HT1080 (cell line): ENCODE measurements at places on chromosomes 13 and 19. TPM values are rescaled to one million over a fixed set of nuclear protein-coding genes. Genes with fewer than 3 reads are reported as not detected.

DNA sequence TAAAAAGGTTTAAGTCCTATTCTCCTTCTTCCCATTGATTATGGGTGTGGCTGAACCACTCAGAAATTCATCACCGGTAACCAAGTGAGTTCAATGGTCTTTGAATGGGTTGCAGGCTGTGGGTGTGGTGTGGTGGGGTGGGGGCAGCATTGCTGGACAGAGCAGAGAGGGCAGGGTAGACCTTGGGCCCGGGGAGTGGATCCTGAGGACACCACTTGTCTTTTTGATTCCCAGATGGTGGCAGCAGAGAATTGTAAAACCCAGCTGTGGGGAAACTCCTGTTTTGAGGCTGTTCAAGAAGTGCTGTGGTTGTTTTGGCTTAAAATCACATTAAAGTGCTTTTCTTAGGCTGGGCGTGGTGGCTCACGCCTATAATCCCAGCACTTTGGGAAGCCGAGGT is 45.8 kb upstream of the RGCC start:
- peak; percentile 38 for DNase-seq

- no peak for DNase-seq
Measured at GRCh38 chr13:114321256-114321655, 7.0 kb downstream of the CHAMP1 start.

GRCh38 chr13:68110178-68110768 is 880.1 kb upstream of the PCDH9 start:
- no peak for DNase-seq

DNA sequence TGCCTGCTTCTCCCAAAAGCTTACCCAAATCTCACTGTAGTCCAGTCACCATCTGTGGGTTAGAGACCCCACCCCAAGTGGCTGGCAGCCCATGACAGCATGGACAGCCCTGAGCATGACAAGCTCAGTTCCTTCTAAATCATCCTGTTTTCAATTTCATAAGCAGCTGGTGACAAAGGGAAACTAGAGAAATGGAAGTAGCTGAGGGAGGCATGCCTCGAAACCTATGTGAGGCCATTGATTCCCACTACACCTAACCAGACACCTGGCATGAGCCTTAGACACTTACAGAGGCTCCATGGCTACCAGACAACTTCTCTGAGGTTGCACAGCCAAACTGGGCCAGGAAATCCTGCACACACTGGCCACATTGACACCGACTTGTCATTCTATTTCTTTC is 56.2 kb downstream of the ABCC4 start:
- no peak for DNase-seq

DNA sequence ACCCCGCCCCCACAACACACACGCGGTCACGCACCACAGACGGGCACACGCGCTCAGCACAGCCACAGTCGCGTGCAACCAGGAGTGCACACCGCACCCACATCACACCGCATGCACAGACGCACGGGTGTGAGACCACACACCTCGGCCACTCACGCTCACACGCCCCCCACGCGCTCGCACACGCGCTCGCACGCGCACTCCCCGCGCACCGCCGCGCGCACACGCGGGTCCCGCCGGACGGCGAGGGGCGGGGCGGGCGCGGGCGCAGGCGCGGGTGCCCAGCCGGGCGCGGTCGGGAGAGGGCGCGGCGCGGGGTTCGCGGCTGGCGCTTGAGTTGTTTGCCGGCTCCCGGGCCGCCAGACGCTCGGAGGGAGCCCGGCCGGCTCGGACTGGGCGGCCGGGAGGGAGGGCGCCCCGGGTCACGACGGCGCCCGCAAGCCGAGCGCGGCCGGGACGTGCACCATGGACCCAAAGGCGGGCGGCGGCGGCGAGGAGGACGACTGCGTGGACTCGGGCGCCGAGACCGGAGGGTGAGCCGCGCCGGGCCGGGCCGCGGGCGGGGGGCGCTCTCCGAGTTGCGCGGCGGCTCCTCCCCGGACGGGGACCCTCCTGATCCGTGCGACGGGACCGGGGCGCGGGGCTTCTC is at the start of gene FAM124A:
Gene FAM124A (plus strand): TSS at position 362 of the 649 bp plus-strand sequence. CDS start 104 bp downstream, at position 466.
- DNase-seq = no peak

DNA sequence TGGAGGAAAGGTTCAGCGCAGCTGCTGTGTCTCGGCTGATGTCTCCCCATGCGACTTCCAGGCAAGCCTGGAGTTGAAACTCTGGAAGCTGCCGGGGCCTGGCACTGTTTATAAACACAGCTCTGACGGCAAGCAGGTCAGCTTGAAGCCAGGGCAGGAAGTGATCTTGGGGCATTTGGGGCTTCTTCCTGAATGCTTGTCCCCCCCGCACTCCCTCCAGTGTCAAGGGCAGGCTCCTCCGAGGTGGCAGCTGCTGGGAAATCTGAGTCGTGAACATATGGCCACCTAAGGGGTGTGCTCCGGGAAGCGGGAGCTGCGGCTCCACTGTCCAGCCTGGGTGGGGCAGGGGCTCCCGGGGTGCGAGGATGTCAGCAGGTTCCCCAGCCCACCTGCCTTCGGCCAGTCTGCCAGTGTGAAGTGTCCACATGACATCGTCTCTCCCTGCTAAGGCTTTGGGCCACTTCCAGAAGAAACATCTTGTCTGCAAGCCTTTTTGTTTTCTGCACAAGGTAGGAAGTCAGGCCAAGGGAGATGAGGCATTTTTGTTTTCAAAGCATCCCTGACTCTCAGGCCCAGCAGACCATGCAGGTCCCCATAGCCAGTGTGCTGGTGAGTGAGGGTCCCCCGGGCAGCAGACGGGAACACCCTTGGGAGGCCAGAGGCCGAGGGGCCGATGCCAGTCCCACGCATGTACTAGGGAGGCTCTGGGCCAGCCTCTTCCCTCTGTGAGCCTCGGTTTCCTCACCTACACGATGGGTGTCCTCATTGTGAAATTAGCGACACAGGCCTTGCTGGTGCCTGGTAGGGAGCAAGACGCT is 2.7 kb downstream of the PIAS4 start:
- DNase-seq = no peak

DNA sequence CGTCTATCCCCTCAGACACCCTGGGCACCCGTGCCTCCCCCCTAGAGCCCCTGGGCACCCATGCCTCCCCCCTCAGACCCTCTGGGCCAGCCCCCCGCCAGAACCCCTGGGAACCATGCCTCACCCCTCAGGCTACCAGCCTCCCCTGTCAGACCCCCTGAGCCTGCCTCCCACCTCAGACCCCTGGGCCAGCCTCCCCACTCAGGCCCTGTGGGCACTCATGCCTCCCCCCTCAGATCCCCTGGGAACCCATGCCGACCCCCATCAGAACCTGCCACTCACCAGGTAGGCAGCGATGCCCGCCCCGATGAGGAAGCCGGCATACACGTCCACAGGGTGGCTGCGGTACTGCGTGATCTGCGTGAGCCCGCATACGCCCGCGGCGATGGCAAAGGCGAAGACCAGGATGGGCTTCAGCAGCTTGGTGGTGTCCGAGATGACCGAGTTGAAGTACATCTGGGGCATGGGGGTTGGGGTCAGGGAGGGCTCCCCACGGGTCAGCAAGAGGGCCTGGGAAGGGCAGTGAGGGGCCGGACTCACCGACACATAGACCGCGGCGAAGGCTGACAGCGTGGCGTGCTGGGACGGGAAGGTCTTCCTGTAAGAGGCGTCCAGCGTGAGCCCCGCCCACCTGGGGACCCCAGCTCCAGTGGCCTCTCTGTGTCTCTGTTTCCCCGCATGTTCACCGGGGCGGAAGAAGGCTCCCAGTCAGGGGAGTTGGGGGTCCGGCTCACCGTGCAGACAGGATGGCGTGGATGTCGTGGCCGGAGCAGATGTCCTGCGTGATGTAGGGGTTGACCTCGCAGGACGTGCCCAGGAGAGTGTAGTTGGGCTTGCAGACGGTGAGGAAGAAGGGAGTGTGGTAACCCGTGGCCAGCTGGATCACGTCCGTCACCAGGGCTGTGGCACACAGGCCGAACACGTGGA is 7.3 kb downstream of the PLPPR3 start:
- no peak for DNase-seq

DNA sequence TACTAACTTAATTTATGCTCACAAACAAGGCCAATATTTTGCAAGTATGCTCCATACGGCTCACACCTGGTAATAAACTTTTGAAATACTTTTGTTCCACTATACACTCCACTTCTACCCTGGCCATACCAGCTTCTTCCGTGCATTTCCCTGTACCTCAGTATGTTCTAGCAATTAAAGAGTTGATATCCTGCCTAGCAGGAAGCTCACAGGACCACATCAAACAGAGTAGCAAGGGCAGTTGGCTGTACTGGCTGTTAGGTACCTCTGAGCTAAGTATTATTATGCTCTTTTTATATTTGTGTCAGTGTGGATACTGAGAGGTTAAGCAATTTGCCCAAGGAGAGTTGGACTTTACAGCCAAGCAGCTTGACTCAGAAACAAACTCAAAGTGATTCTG is 257.7 kb downstream of the SLITRK6 start:
- DNase-seq = no peak

- no peak for DNase-seq
Measured at GRCh38 chr13:72760189-72760588, 21.5 kb downstream of the DIS3 start.

DNA sequence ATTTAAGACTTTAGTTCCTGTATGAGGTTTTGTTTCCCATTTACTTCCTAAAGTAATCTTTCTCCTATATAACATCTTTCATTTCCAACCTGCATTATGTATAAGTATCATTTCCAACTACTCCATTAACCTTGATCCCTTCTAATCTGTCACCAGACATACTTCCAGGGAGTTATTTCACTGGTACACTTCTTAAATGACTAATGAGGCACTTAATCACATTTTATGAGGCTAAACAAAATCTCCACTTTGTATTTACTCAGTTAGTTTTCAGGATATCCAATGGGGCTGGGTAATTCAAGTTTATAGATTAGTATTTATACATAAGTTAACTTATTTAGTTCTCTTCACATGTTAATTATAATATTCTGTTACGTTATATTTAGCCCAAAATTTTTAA is 634.7 kb downstream of the PCDH17 start:
- no peak for DNase-seq

DNA sequence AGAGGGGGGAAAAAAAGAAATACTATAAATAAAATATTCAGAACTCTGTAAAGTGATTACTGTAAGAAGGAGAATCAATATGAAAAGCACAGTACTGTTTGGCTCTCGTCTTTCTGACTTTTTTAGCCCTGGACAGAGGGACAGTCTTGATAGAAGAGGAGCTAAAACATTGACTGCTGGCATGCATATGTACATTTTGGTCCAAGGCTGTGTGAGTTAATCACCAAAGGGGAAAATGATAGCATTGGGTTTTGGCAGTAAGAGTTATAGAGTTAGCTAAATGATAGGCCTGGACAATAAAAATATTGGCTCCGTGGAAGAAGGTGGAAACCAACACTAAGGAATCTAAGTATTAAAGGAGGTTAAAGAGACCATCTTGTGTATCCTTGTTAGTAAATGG is 50.3 kb downstream of the RAP2A start:
- no peak for DNase-seq

GRCh38 chr19:8473648-8474476 is 28.6 kb downstream of the PRAM1 start:
- DNase-seq = no peak

GRCh38 chr19:16446724-16447368 is 24.9 kb downstream of the EPS15L1 start:
- peak; percentile 54 for DNase-seq

DNA sequence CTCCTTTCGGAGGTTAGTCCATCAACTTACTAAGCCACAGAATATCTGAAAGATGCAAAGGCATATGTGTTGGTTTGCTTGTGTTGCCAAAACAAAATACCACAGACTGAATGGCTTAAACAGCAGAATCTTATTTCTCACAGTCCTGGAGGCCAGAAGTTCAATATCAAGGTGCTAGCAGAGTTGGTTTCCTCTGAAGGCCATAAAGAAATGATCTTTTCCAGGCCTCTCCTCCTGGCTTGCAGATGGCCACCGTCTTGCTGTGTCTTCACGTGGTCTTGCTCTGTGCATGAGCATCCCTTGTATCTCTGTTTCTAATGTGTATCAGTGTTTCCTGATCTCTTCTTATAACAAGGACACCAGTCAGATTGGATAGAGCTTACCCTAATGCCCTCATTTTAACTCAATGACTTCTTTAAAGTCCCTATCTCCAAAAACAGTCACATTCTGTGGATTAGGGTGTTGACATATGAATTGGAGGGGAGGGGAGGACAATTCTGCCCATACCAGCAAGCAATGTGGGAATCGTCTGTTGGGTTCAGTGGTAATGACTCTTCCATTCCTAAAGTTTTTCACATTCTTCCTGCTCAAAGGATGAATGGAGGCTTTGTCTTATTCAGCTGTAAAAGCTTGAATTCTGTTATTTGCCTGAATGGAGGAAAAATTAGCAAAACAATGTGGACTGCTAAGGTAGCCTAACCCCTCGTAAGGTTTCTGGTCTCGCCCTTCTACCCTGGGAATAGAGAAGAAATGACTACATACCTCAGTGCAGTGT is 715.7 kb downstream of the DIAPH3 start:
- peak; percentile 71 for DNase-seq

GRCh38 chr19:31304831-31305312 is 44.4 kb downstream of the TSHZ3 start:
- no peak for DNase-seq

DNA sequence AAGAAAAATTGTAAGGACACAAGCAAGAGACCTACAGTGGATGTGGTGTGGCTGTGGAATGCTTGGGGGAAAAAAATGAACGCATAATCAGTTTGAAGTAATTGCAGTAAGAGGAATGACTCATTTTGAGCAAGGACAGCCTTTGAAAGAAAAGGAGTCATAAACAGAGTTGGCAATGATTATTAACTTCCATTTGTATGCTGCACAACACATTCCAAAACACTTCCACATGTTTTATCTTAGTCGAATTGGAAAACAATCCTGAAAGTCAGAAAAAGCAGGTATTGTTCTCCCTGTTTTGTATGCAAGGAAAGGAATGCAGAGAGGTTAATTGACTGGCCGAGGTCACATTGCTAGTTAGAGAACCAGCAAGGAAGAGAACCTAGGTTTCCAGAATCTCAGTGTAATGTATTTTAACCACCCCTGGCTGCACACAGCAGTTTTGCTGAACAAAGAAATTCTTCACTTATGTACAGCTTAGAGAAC is 630.0 kb upstream of the MIR17HG start:
- DNase-seq = peak; percentile 86

GRCh38 chr13:75931116-75931515 is 295.0 kb downstream of the LMO7 start:
- no peak for DNase-seq

DNA sequence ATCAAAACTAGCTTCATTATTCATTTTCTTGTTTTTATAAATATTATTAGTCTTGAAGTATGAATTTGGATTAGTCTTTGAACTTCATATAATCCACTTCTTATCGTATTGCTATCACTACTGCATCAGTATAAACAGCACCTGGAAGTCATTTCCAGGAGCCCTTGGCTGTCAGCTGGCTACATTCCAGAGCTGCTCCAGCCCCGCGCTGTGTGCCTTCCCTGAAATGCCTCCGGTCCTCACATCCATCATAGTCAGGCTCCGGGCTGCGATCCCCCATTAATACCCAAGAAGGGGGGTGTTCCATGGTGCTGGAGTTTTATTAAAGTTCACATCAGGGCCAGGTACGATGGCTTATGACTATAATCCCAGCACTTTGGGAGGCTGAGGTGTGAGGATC is 124.3 kb upstream of the GJB6 start:
- DNase-seq = no peak

Gene ZNF324B
- total RNA-seq = 17.6 and 19.1 TPM in 2 replicates

Gene PEAK3
- total RNA-seq = 0.03 and 0.35 TPM in 2 replicates

Gene AP1M1
- total RNA-seq = 137 and 138 TPM in 2 replicates

Gene CYP4F11
- total RNA-seq = 0.03 TPM in 1 of 2 replicates, not detected in the other

Gene PSG7
- 0.06 TPM in 1 of 2 replicates, not detected in the other for total RNA-seq

Gene ZNF667
- 0.06 TPM in 1 of 2 replicates, not detected in the other for total RNA-seq
